ENCODE measurements at places on chromosomes 16 and 17.

GRCh38 chr17:58006560-58006923 is 504 bp downstream of the SRSF1 start:
- peak; percentile 80 for DNase-seq

DNA sequence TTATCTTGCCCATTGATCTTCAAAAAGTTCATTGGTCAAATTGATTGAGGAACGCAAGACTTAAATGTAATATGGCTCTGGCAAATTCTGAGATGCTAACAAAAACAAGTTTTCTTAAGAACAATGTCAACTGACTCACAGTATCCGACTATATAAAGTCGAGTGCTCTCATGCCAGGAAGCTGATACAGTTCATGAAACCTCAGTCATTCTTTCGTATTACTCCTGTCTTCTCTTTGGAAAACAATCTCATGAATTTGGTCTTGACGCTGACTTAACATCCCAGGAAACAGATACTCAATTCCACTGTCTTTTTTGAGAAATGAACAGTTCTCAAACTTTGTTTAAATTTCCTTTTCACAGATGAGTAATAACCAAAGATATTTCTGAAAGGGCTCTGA is 704.9 kb downstream of the MAF start:
- DNase-seq: no peak

GRCh38 chr17:81867170-81867990 is 3.8 kb downstream of the ARHGDIA start:
- peak; percentile 42 for DNase-seq

GRCh38 chr16:85636234-85636812 is 23.2 kb downstream of the GSE1 start:
- DNase-seq: no peak

- no peak for DNase-seq
These were observed 622 bp downstream of the CUEDC1 start for GRCh38 chr17:57954397-57955182.

DNA sequence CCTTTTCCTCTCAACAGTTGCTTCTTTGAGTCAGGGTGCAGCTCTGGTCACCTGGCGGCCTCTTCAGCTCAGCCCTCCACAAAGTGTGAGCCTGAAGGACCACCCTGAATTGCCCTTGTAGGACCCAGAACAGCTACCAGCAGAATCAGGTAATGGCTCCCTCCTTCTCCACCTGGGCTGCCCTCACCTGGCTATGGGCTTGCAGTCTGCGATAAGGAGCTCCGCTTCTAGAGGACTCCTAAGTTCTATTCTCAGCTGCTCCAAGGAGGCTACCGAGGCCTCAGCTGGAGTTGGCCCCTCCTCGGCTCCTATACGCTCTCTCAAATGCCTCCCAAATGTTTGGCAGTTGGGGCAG is 13.4 kb downstream of the SMIM5 start:
- DNase-seq: no peak

- DNase-seq: no peak
These were observed 12.1 kb downstream of the TBC1D26 start for GRCh38 chr17:15744074-15744676.

GRCh38 chr17:81398176-81398831 is 3.0 kb downstream of the BAHCC1 start:
- DNase-seq: no peak

GRCh38 chr16:83689385-83689831 is 118.4 kb upstream of the HSBP1 start:
- peak; percentile 37 for DNase-seq

DNA sequence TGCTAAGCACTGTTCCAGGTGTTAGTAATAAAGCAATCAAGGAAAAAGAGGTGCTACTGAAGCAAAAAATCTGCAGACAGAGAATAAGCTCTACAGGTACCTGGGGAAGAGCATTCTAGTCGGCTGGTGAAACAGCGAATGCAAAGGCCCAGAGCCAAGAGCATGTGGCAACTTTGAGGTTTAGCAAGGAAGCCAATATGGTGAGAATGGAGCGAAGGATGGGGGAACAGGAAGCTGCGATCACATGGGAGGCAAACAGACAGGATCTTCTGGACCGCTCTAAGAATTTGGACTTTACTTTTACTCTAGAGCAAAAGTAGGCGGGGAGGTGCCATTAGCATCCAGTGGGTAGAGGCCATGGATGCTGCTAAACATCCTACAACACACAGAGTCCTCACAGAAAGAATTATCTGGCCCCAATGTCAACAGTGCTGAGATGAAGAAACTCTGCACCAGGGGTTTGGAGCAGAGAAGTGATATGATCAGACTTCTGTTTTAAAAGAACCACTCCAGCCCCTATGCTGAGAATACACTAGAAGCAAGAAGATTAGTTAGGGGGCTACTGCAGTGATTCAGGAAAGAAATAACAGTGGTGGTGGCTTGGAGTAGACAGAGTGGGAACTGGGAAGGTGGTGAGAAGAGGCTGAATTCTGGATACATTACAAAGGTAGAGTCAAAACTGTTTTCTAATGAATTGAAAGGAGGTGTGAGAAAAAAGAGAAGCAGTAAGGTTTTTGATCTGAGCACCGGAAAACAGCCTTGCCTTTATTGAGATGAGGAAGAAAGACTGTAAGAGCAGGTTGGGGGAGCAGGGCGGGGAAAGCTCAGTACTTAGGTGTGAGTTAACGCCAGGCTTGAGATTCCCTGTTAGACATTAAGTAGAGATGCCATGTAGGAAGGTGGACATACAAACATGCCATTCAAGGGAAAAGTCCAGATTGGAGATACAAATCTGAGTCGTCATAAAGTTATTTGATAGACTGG is 11.0 kb downstream of the EFTUD2 start:
- DNase-seq: no peak

- peak; percentile 65 for DNase-seq
These were observed 518.5 kb upstream of the EEF2KMT start for GRCh38 chr16:5615868-5616642.

DNA sequence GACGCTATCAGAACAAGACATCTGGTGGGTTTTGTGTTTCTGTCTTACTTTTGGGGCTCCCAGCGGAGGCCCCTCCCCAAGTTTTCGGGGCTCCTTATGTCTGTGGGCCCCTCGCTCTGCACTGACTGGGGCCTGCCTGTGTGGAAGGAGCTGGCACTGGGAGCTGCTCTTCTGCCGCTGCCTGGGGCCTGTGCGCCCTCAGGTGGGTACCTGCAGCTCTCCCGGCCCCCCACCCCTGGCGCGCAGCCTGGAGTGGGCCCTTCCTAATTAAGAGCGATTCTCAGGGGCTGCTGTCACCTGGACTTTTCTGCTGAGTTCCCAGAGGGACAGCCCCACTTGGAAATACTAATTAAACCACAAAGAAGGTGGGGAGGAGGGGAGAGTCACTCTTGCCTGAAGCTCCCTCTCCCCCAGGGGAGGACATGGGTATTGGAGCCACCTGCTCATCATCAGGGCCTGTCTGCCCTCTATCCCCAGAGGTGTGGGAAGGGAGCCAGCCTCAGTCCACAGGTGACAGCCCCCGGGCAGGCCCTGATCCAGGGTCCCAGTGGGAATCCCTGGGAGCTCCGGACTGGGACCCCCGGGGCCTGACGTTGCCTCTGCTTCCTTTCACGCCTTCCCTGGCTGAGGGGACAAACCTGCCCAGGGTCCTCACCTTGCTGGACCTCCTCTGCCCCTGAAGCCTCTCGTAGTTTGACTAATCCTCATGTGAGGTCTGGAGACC is 36.5 kb downstream of the GSE1 start:
- DNase-seq: no peak

- no peak for DNase-seq
These were observed 4.0 kb upstream of the MEAK7 start for GRCh38 chr16:84508502-84508901.

GRCh38 chr16:85755929-85756768 is 5.3 kb upstream of the C16orf74 start:
- DNase-seq: no peak

GRCh38 chr16:22161999-22162655 is at the start of gene SDR42E2:
TSS of gene SDR42E2 (plus strand) at chr16:22162506. CDS start at chr16:22165583, 3,077 bp downstream.
- DNase-seq: no peak

- peak; percentile 41 for DNase-seq
These were observed 699 bp upstream of the MAP1LC3B start for GRCh38 chr16:87391324-87391949.

- no peak for DNase-seq
These were observed 29.5 kb downstream of the SMYD4 start for GRCh38 chr17:1800240-1800639.

DNA sequence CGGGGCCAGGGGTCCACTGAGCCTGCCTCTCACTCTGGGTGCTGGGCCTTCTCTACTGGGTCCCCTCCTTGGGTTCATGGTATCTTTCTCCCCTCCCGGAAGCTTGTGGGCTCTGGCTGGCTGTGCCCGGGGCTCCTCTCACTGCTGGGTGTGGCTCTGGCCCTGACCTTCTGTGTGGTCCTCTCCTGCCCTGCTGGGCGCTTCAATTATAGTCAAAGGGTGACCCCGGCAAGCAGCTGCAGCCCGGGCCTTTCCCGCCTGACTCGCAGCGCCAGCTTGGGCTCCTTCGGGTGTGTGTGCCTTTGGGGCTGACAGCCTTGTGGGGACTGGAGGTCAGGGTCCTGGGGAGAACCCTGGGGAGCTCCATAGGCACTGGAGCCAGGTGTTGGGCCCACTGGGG is 54.2 kb upstream of the PVALEF start:
- no peak for DNase-seq

- no peak for DNase-seq
These were observed 1.8 kb downstream of the C16orf54 start for GRCh38 chr16:29743827-29744531.

DNA sequence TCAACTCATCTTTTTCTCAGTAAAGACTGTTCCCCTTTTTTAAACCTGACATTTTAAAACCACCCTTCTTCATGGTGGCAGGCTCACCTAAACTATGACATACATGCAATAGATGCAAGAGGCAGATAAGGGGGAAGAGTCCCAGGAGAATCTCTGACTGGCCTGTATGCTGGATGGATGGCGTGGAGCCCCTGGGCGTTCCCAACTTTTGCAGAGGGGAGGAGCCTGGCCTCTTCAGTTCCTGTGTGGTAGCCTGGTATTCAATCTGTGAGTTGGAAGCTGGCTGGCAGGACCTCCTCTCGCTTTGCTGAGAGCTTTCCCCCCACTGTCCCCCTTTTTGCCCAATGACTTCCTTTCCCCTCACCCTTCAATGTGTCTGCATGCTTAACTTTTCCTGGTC is 217.6 kb upstream of the CA10 start:
- DNase-seq: no peak

- peak; percentile 39 for DNase-seq
These were observed 14.2 kb upstream of the RHBDF2 start for GRCh38 chr17:76515274-76515949.

DNA sequence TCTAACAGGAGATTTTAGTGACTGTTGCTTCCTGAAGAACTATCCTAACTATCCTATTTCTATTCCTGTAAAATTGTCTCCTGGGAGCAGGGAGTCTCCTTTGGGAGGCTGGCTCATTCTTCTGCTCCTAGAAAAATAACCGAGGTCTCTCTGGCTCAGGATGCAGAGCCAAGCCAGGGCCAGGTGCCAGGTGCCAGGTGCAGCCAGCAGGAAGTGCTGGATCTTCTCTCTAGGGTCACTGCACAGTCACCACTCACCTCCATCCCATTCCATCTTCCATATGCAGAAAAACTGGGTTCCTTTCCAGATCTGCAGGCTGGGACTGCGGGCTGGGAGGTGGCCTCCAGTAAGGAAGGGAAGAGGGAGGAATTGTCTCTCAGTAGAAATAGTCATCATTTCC is 3.8 kb upstream of the TMC7 start:
- DNase-seq: no peak

- peak; percentile 26 for DNase-seq
These were observed 224.0 kb upstream of the TNRC6C start for GRCh38 chr17:77734371-77735080.

DNA sequence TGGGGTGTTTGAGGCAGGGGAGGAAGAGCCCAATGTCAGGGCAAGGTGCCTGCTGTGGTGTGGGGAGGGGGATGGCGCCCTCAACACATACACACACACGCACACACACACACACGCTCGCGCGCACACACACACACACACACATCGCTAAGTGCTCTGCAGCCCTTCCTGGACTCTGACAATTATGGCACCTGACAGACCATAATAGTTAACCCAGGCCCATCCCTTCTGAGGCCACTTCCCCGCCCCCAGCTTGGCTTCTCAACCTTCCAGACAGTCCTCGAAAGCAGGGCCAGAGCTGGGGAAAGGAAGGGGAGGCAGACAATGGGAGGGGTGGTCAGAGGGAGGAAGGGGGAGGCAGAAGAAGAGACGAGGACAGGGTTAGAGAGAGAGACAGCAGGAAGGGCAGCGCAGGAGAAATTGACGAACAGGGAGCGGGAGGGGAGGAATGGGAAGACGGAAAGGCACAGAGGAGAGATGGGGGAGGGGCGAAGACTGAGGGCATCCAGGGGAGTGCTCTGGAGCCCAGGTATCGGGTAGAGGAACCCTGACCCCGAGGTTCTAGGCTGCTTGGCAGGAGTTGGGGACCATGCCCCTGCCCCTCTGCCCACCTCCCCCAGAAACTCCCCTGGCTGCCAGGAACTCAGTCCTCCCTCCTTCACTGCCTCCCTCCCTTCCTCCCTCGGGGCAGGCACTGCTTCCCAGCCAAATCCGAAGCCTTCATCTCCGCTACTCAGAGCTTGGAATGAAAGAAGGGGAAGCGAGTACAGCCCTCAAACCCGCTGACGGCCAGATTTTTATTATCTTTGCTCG is 4.0 kb downstream of the SRCIN1 start:
- no peak for DNase-seq

DNA sequence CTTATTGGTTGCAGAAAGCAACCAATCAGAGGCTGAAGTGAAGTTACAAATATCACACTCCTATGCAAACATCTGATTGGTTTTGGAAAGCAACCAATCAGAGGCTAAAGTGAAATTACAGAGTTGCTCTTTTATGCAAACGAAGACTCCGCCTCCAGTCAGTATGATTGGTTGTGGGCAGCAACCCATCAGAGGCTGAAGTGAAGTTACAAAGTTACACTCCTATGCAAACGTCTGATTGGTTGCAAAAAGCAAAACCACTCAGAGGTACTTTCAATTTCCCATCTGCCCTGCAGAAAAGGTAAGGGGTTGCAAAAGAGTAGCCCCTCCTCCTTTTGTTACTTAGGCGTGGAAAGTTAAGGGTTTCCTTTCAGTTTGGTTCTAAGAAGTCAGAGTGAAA is 697.3 kb downstream of the MAF start:
- no peak for DNase-seq

GRCh38 chr17:47197821-47198220 is 8.7 kb upstream of the CDC27 start:
- peak; percentile 93 for DNase-seq

DNA sequence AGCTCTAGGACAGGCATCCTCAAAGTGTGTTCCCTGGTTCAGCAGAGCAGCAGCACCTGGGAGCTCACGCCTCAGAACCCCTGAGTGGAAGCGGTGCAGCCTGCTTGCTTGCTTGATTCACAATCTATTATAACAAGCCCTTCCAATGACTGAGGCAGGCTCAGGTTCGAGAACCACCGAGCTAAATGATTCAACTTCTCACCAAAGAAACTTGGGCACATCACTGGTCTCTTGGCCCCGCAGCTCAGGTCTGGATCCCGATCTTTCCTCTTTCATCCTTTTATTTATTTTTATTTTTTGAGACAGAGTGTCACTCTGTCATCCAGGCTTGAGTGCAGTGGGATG is 24.5 kb downstream of the CLUH start:
- no peak for DNase-seq

DNA sequence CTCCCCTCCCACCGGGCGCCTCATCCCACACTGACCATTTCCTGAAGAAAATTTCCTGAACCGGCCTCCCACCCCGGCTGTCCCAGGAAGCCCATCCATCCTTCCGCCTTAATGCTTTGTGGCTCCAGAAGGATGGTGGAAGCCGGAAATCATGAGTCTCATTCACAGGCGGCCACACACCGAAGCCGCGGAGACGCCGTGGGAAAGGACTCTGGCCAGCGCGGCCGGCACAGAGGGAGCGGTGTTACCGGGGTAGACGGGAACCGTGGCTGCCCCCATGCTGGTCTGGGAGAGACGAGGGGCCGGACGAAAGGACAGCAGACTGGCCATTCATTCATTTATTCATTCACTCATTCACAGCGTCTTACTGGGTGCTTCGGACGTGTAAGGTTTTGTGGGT is 326.8 kb downstream of the SEC14L1 start:
- no peak for DNase-seq

Measured in hematopoietic multipotent progenitor cell treated with erythropoietin and hydrocortisone succinate and interleukin-3 and kit ligand, for 8 days (in vitro differentiated cells).